ENCODE measurements at places on chromosomes 16 and 17. TPM values are rescaled to one million over a fixed set of nuclear protein-coding genes. Genes with fewer than 3 reads are reported as not detected.

DNA sequence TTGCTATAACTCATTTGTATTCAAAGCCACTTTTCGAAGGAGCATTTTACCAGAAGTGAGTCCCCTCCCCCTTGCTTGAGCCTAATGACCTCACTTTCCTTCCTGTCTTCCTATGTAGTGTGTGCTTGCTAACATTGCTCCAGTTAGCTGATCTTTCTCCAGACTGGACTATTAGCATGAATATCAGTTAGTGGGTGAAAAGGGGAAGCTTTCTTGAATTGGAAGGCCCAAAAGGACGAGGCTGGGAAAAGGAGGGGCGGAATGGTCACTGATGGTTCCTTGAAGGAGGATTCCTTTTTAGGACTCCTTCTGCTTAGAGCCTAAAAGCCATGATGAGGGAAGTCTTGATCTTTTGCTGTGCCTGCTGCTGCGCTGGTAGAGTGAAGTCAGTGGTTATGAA, 11.9 kb downstream of the MAP3K3 start:
- no peak overlapping the region for H3K4me3 ChIP-seq
- H3K27me3 ChIP-seq: no peaks in the 10 kb centered on the region
- DNase-seq: no peak
- peaks cover 21% of the 10 kb centered on the region for H3K36me3 ChIP-seq

DNA sequence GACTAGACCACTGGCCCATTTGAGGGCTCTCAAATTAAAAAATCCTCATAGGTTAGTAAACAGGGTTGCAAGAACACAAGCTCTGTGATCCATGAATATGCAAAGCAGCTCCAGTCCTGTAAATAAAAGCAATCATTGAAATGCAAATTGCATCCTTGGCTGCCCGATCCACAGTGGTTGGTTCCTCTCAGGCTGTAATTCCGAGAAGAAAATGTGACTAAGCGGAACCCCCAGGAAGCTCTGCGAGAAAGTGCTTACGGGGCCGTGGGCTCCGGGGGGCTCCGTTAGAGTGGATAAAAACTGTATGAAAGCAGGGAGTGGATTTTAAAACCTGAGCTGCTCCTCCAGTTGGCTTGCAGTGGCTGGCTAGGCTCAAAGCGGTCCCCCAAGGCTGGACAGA, 2.5 kb downstream of the GPRC5B start:
- no peaks in the 10 kb centered on the region for H3K36me3 ChIP-seq
- no peak overlapping the region for H3K27ac ChIP-seq
- H3K4me1 ChIP-seq: peaks cover 14% of the 10 kb centered on the region

TMEM235 gene
- not detected for total RNA-seq

DNA sequence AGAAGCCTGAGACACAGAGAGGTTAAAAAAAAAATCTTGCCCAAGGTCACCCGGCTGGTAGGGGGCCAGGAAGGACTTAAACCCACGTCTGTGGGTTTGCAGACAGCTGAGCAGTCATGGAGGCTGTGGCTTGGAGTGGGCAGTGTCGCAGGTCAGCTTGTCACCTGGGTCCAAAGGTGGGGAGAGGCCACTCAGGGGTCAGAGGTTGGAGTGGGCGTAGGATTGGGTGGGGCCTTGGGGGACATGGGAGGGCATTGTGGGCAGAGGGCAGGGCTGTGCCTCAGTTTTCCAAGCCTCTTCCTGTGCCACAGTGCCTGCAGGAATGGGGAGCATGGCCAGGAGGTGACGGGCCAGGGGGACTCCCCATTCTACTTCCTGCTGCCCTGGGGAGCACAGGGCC, 2.0 kb upstream of the NDRG4 start:
- DNase-seq: no peak
- H3K27me3 ChIP-seq: peaks cover 8% of the 10 kb centered on the region
- H3K27ac ChIP-seq: no peak overlapping the region
- no peak overlapping the region for H3K4me3 ChIP-seq
- H3K4me1 ChIP-seq: peaks cover 13% of the 10 kb centered on the region
- H3K36me3 ChIP-seq: no peaks in the 10 kb centered on the region

RAB26 gene
- total RNA-seq: not detected

- H3K27me3 ChIP-seq: peaks cover 8% of the 10 kb centered on the region
- peaks cover 26% of the 10 kb centered on the region for H3K4me1 ChIP-seq
- peaks cover 9% of the 10 kb centered on the region for H3K36me3 ChIP-seq
- no peak for DNase-seq
- H3K27ac ChIP-seq: no peak overlapping the region
Observed at GRCh38 chr17:32810690-32811089, 66.2 kb downstream of the MYO1D start.

GNG13 gene
- not detected for total RNA-seq

- H3K4me3 ChIP-seq: no peak overlapping the region
- no peaks in the 10 kb centered on the region for H3K36me3 ChIP-seq
- DNase-seq: no peak
- H3K27me3 ChIP-seq: no peaks in the 10 kb centered on the region
Observed at GRCh38 chr16:29316761-29317183, 89.7 kb downstream of the NPIPB11 start.

- H3K4me1 ChIP-seq: peaks cover 15% of the 10 kb centered on the region
- H3K4me3 ChIP-seq: peak overlapping the region; percentile 90
- no peak for DNase-seq
- peaks cover 24% of the 10 kb centered on the region for H3K27me3 ChIP-seq
Observed at GRCh38 chr17:7651097-7651664, 455 bp downstream of the ATP1B2 start.

- no peaks in the 10 kb centered on the region for H3K27me3 ChIP-seq
- H3K4me1 ChIP-seq: no peaks in the 10 kb centered on the region
- no peak overlapping the region for H3K27ac ChIP-seq
- H3K4me3 ChIP-seq: no peak overlapping the region
- peaks cover 2% of the 10 kb centered on the region for H3K36me3 ChIP-seq
- no peak for DNase-seq
Observed at GRCh38 chr17:71201639-71202038, 919.2 kb upstream of the SOX9 start.

DNA sequence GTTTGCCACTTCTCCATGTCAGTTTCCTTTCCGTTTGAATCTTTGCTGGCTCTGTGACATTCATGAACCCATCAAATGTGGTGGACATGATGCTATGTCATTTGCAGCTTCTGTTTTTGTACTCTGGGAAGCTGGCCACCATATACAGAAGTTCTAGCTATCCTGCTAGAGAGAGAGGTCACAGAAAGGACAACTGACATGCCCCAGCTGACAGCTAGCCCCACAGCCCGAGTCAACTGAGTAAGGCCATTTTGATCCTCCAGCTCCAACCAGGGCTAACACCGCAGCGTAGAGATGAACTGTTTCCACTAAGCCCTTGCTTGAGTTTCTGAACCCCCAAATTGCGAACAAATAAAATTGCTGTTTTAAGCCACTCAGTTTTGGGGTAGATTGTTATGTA, 33.8 kb downstream of the CCDC42 start:
- DNase-seq: no peak
- no peaks in the 10 kb centered on the region for H3K36me3 ChIP-seq
- H3K27ac ChIP-seq: no peak overlapping the region
- H3K27me3 ChIP-seq: peaks cover 10% of the 10 kb centered on the region
- H3K4me3 ChIP-seq: no peak overlapping the region
- H3K4me1 ChIP-seq: no peaks in the 10 kb centered on the region

RNU2-1 gene
- total RNA-seq: 3,257 TPM

GRCh38 chr16:57156351-57156703, 29.5 kb downstream of the PSME3IP1 start:
- H3K4me1 ChIP-seq: no peaks in the 10 kb centered on the region
- no peak for DNase-seq
- peaks cover 45% of the 10 kb centered on the region for H3K36me3 ChIP-seq

SLC5A2 gene
- total RNA-seq: not detected

- peaks cover 5% of the 10 kb centered on the region for H3K27me3 ChIP-seq
- no peak overlapping the region for H3K4me3 ChIP-seq
- no peak overlapping the region for H3K27ac ChIP-seq
- H3K4me1 ChIP-seq: no peaks in the 10 kb centered on the region
- H3K36me3 ChIP-seq: no peaks in the 10 kb centered on the region
Observed at GRCh38 chr17:13869331-13869940, 199.9 kb upstream of the COX10 start.

P2RX1 gene
- total RNA-seq: 3.9 TPM

DNA sequence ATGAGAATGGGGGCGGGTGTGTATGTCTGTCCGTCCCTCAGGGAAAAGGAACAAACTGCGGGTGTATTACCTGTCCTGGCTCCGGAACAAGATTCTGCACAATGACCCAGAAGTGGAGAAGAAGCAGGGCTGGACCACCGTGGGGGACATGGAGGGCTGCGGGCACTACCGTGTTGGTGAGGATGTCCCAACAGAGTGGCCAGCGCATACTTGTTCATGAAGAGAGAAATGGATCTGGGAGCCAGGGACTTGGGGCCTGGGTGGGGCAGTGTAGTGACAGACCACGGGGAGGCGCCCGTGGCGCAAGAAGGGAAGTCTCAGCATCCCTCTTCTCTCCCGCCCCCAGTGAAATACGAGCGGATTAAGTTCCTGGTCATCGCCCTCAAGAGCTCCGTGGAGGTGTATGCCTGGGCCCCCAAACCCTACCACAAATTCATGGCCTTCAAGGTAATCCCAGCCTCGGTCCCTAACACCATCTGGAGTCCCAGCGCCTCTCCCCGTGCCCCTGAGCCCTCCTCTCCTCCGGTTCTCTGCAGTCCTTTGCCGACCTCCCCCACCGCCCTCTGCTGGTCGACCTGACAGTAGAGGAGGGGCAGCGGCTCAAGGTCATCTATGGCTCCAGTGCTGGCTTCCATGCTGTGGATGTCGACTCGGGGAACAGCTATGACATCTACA, 3.5 kb upstream of the C17orf107 start:
- no peak overlapping the region for H3K27ac ChIP-seq
- no peak overlapping the region for H3K4me3 ChIP-seq
- H3K36me3 ChIP-seq: no peaks in the 10 kb centered on the region
- H3K27me3 ChIP-seq: no peaks in the 10 kb centered on the region

DNA sequence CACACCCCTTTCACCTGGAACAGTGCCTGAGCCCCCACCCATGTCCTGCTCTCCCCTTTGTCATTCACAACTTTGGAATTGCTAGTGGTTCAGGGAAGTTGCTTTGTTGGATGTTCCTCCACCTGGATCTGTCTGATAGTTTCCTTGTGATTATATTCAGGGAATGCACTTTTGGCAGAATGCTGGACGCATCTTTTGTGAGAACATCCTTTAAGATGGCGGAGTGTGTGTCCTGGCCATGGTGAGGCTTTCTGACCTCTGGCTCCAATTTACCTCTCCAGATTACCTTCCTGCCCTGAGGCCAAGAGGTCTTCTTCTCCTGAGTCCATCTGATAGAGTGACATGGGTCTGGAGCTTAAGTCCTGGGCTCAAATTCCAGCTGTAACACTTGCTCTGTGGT, 104.6 kb downstream of the CYLD start:
- H3K4me1 ChIP-seq: peaks cover 6% of the 10 kb centered on the region
- DNase-seq: no peak
- H3K36me3 ChIP-seq: no peaks in the 10 kb centered on the region
- peaks cover 21% of the 10 kb centered on the region for H3K27me3 ChIP-seq
- H3K4me3 ChIP-seq: no peak overlapping the region
- no peak overlapping the region for H3K27ac ChIP-seq

KRTAP2-1 gene
- total RNA-seq: not detected

DNA sequence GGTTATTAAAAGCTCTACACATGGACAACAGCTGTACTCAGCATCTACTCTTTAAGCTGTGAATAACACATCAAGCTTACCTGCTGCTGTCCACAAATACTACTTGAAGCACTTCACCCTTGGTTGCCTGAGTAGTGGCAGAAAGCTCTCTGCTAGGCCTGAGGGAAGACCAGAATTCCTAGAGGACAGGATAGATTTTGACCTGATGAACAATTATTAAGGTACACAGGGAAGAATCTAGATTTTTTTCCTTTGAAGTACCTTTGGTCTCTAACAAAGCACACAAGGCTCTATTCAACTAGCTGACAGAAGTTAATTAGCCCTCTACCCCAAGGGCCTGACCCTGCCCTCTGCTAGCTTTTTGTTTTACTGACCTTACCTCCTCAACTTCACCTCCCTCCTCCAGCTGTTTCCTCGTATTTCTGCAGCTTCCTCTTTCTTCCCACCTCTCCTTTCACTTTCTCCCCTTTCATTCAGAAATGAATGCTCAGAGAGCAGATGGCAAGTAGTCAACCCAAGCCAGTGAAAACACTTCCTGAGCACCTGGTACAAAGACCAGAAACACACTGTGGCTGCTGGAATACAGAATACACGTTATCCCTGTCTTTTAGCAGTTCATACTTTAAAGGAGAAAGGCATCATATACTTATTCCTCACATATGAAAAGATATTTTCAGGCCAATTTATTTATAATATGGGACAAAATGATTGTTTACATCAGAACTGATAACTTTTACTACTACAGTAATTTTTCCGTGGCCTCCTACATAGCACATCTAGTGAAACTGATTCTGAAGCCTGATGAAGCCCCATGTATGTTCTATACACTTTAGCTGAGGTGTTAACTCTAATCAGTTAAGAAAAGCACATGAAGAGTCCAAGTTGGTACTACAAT, 5.7 kb upstream of the VEZF1 start:
- no peak overlapping the region for H3K4me3 ChIP-seq
- peaks cover 6% of the 10 kb centered on the region for H3K36me3 ChIP-seq
- DNase-seq: no peak
- no peak overlapping the region for H3K27ac ChIP-seq
- H3K27me3 ChIP-seq: no peaks in the 10 kb centered on the region

GRCh38 chr16:4313563-4314531, 2.0 kb upstream of the GLIS2 start:
- H3K27ac ChIP-seq: peak overlapping the region; percentile 39
- H3K4me3 ChIP-seq: peak overlapping the region; percentile 93
- peaks cover 5% of the 10 kb centered on the region for H3K36me3 ChIP-seq
- peaks cover 12% of the 10 kb centered on the region for H3K27me3 ChIP-seq

DNA sequence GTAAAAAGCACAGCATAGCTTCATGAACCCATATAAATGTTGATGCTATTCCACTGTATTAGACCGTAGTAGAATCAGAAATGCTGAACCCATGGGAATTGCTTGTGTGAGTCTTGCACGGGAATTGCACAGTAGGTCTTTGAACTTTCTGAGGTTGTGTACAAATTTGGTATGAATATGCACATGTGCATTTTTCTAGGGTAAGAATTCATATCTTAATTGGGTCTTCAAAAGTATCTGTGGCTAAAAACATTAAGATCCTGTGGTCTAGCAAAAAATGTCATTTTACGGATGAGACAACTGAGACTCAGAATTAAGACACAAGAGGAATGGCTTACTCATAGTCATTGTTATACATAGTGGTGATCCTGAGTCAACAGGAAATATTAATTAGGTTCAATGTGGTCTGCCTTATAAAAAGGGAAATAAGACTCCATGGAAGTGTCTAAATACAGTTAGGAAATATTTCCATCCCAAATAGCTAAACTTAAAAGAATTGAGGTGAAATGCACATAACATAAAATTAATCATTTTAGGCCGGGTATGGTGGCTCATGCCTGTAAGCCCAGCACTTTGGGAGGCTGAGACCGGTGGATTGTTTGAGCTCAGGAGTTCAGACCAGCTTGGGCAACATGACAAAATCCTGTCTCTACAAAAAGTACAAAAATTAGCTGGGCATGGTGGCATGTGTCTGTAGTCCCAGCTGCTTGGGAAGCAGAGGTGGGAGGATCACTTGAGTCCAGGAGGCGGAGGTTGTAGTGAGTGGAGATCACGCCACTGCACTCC, 22.8 kb downstream of the TAOK1 start:
- H3K27me3 ChIP-seq: no peaks in the 10 kb centered on the region
- DNase-seq: no peak
- H3K4me1 ChIP-seq: peaks cover 25% of the 10 kb centered on the region
- no peak overlapping the region for H3K4me3 ChIP-seq

All from natural killer cell treated with Interleukin-12 subunit alpha and Interleukin-12 subunit beta and Interleukin-15 and Interleukin-18, amount 100 ng/mL, for 72 hours (primary cell).